ENCODE measurements at places on chromosomes 12 and 14.

DNA sequence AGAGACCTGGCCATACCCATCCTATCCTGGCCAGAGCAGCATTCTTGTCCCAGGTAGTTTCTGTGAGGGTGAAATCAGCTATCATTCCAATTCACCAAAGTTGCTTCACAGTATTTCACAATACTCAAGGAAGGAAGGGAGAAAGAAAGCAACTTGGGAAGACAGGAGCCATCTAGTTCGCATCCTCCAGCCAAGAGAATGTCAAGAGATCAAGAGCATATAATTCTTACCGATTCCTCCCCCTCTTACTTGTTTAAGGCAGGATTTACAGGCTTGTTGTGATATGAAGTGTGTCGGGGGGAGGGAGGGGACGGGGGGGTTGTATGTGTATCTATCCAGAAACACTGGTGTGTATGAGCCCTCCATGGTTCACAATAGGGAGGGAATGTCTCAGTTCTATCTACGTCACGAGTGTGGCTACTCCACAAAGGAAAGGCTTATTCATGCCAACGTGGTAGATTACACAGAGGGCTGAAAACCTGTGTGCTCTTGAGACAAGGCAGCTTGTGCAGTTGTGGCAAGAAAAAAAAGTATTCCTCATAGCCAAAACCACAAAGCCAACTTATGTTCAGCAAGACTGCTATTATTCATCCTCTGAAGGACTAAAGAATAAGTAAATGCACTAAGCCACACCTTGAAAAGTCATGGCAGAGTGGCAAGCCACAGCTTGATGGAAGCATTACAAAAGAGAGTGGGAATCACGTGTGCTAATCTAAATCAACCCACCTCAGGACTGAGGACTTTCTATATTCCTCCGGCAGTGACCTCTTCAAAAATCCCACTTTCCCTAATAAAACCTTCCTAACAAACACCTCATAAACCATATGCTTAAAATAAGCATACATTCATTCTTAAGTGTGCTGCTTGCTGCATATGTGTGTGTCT lies 35.0 kb downstream of the CORO1C start:
- DNase-seq, result peak; percentile 56

DNA sequence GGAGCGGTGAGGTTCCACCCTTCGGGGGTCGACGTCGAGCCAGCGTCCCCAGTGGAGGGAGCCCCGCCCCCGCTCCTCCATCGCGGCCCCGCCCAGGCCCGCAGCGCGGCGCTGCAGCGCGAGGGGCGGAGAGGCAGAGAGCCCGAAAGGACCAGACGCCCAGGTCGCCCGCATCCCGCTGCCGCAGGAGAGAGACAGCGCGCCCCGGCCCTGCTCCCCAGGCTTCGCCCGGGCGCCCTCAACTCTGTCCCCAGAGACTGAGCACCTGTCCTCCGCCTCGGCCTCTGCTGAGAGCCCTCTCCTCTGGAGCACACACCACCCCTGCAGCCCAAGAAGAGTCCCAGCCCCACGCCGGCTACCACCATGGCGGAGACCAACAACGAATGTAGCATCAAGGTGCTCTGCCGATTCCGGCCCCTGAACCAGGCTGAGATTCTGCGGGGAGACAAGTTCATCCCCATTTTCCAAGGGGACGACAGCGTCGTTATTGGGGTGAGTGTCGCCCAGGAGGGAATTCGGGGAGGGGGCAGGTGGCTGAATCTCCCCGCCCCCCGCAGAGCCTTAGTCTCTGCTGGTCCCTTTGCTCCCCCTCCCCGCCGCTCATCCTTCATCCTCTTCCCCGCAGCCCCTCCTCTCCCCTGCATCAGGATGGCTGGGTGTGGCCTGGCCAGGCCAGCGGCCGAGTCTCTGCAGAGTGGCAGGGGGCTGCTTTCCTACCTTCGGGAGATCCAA lies at the start of gene KIF5A:
Gene KIF5A (plus strand): TSS at position 136 of the 732 bp plus-strand sequence. CDS start 228 bp downstream, at position 364.
- peak; percentile 67 for DNase-seq

GRCh38 chr14:41663473-41663850 lies 56.8 kb downstream of the LRFN5 start:
- no peak for DNase-seq

DNA sequence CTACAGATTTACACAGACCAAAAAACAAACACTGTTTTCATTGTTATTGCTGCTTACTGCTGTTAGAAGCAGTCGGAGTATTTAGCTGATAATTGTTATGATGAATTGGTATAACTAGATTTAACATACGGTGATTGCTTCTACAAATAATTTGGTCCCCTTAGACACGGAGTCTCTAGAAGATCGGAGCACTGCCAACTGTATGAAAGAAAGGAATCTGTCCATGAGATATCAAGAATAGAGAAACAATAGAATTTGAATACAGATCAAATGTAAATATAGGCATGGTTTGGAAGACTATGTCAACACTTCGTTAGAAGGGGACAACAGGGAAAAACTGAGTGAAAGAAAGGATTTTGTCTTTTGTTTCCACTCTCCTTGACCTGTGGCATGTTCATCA lies 110.9 kb downstream of the PPP2R5E start:
- no peak for DNase-seq

DNA sequence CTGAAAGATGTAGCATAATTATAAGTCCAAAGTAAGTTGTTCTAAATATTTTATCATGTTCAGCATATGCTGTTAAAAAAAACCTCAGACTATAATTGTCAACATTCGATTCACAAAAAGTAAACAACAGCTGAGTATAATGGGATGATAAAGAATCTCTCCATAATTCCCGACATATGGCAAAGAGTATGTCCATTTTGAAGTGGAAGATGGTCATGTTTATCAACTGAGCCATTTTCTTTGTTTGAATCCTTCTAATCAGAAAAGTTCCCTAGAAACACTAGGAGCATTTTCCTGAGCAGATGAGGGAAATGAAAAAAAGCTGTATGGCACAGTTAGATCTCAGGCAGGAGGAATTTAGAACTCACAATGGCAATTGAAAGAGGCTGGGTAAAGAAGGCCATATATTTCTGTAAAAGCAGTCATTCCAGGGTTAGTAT lies 192.1 kb upstream of the AMIGO2 start:
- no peak for DNase-seq

DNA sequence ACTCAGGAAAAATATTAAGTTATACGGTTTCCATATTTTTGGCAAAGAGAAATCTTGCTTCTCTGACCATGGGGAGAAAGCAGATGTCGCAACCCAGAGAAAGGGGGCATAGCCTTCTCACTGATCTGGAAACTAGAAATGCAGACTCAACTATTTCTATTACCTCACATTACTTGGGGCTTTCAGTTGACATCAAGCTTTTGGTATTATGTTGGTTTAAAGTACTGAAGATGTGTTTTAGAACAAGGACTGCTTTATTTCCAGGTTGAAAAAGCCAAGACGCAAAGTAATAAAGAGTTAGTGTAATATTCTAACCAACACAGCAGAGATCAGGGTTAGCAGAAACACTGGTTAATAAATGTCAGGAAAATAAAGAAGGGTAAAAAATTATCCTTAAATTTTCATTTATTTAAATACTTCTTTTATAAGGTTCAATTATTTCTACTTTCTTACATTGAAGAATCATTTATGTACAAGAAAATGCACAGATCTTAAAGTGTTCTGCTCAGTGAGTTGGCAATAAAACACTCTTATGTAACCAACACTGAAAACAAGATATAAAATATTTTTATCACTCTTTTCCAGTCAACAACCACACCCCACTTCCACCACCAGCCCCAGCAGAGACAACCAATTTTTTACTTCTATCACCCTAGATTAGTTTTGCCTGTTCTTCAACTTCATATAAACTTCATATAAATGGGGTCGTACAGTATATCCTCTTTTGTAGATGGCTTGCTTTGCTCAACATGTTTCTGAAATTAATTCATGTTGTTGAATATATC lies 26.0 kb downstream of the DCP1B start:
- no peak for DNase-seq

DNA sequence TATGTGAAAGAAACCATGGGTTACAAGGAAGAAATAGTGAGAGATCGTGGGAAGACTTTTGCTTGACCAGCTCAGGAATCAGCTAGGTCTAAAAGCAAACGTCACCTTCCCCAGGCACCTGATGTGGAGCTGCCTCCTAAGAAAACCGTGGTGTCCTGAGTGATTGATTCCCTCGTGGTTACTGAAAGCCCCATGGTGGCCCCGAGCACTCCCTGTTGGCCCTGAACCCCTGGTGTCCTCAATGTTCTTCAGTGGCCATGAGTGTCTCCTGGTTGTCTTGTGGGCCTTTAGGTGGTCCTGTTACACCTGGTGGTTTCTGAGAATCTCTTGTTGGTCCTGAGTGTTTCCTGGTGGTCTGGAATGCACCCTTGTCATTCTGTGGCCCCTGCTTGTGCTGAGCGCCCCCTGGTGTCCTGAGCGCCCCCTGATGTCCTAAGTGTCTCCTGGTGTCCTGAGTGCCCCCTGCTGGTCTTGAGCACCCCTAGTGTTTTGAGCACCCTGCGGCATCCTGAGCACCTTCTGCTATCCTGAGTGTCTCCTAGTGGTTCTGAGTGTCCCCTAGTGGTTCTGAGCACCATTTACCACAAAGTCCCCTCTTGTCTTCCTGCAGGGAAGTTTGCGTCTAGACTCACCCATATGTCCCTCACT lies 518.7 kb downstream of the TMEM121 start:
- DNase-seq, result peak; percentile 93

DNA sequence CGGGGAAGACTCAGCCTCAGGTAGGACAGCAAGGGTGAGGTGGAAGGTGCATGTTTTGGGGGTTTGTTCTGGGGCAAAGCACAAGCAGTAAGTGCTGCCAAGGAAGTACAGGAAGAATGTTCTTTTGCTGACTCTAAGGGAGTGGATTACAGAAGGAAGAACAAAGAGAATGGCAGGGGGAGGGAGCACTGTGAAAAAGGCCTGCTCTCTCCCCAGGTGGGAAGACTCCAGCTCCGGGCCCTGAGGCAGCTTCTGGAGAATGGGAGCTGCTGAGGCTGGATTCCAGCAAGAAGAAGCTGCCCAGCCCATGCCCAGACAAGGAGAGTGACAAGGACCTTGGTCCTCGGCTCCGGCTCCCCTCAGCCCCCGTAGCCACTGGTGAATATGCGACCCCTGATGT lies 7.0 kb upstream of the PFDN5 start:
- no peak for DNase-seq

Data from activated CD4-positive, alpha-beta T cell treated with anti-CD3 and anti-CD28 coated beads for 48 hours (primary cell).